Right hindlimb (tissue), 1 donor: ENCODE measurements at places on chromosomes 3 and 15.

- DNase-seq: no peak
These were observed 32.3 kb upstream of the MFSD1 start for GRCh38 chr3:158769549-158769948.

DNA sequence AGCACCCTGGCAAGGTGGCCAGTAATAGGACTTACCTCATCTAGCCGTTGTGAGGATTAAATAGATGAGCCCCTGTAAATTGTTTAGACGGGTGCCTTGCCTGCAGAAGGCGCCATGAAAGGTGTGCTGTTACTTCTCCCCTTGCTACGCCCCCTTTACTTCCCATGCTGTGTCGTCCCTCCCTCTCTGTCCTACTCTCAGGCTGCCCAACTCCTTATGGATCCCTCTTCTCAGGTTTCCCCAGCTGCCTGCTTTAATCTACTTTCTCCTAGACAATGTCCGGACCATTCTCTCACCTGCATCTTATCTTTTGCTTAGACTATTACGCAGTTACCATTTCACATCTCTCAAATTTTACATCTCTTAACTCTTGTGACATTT, 1.7 kb upstream of the FBXW12 start:
- no peak for DNase-seq

- DNase-seq: no peak
These were observed 1.1 kb upstream of the GYG1 start for GRCh38 chr3:148990236-148990635.

GRCh38 chr3:45105855-45106671, 40.1 kb downstream of the CDCP1 start:
- DNase-seq: no peak

DNA sequence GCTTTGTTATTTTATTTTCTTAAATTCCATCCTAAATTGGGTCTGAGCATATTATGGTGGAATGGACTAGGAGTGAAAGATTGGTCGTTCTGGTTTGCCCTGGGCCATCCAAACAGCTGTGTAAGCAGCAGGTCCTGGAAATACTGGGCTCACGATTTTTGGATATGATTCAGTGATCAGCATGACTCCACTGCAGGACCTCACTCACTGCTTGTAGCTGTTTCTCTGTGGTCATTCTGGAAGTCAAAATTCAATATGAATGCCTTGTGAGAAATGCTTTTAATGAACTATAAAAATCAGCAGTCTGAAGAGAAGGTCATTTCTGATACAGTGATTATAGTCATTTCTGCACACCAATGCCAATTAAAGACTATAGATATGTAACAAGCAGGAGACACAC, 185.0 kb downstream of the RBMS3 start:
- DNase-seq: no peak

- DNase-seq: no peak
These were observed 31.8 kb downstream of the PCOLCE2 start for GRCh38 chr3:142857056-142857455.

DNA sequence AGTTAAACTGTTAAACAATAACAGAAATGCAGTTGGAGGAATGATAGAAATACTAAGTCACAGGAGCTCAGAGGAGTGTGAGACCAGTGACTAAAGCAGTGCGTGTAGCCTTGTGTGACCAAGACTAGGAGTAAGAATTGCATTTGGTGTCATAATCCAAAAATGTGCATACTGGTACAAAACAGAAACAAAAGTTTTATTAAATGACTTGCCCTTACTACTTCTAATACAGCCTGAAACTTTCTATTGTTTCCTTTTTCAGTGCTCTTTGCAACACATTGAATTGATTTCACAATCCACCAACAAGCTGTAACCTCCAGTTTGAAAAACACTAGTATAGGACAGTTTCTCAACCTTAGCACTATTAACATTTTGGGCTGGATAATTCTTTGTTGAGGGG, 17.1 kb downstream of the SNX1 start:
- DNase-seq: no peak

- no peak for DNase-seq
These were observed 921 bp downstream of the MGLL start for GRCh38 chr3:127821394-127821793.

DNA sequence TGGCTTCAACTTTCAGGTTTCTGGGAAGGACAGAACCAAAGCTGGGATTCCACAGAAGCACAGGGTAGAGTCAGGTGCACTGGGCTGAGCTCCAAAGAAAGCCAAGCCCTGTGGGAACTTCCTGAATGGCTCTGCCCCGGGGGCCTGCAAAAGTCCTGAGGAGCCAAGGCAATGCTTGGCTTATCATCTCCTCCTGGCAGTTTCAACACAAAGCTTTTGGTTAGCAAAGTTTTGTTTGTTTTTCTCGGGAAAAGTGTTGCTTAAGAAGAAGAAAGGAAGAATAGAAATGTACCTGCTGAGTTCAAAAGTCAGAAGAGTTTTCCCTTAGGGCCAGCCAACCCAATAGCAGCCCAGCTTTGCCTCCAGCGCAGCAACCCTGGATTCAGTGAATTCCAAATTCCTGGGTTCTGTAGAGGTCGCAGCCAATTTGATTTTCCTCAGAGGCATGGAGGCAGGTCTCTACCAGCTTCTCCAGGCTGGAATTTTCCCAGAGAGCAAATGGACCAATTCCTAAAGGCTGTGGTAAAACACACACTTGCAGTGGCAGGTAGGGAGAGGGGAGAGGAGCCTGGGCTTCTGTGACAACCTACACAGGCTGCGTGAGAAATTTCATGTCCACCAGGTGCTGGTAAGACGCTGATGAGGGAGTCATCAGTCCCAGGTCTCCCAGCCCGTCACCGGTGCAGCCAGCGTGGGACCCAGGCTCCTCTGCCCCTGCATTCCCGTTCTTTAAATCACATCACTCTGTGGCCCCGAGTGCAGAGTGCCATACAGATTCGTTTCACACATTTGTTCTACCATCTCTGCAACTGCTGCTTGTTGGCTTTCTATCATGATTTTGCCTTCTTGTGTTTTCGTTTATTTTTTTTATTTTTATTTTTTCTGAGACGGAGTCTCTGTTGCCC, 54.3 kb upstream of the SNRPA1 start:
- DNase-seq: no peak

DNA sequence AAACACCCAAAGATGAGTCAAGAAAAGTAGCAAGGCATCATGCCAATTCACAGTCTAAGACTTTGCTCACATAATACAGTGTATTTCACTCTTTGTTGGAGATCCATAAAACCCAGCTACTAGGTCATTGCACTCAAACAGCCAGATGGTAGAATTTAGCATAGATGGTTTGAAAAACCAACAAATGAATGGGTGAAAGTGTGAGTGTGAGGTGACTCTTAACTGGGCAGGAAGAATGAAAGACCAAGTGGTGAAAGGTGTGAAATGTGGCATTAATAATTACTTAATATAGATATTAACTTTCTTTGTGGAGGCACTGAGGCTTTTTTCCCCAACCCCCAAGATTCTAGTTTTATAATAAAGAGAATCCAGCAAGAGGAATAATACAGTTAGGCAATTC, 159.5 kb downstream of the SQOR start:
- no peak for DNase-seq

GRCh38 chr3:66479532-66479947, 21.3 kb downstream of the LRIG1 start:
- DNase-seq: no peak

DNA sequence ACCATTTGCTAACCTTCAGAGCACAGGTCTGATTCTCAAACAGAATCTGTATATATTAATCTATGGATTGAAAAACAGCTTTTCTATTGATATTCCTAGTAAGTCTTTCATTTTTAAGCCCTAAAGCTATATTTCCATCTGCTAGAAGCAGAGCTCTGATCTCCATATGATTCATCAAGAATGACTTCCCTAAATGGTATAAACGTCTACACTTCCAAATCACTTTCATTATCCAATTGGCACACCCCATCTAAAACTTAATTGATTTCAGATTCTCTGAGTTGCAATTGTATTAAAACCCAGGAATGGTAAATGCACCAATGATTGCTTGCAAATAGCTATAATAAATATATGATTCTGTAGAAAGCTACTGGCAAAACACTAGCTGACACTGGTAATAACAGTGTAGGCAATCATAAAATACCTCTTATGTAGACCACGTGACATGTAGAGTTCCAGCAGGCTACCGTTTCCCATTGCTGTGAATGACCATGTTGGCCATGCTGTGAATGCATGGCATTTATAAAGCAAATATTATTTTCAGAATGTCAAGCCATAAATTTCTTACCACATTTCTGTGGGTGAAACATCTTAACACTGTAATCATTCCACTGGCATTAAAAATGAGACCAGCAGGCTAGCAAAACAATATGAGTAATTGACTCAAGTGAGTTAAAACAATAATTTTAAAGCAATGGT, 226.0 kb downstream of the ZMAT3 start:
- DNase-seq: no peak

DNA sequence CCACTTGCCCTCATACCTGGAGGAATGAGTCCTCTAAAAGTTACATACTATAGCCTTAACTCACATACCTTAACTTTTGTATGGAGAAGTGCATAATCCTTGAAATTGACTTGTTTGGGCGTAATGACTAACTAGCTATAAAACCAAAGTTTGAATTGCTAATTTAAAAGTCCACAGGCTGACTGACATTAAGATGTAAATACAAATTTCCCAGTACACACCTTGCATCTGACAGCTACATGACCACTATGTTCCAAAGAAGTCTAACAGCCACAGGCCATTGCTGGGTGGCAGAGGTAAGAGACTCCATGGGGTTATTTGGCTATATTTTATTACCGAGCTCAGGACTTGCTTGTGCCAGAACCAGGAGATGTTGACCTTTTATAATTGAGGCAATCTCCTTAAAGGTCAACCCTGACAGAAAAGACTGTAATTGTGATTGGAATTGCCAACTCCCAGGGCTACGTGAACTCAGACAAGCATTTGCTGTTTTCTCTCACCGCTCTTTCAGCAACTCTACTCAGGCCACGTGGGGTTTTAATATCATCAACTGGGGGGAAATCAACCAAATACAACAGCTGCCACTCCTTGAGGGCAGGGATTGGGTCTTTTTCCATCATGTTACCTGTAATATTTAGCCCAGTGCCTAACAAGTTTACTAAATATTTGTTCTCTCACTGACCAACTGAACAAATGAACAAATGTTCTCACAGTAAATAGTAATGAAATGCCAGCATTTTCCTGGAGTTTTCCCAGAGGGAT, 139.9 kb downstream of the SEMA6D start:
- no peak for DNase-seq

GRCh38 chr3:12935023-12935860, 93.9 kb upstream of the RPL32 start:
- DNase-seq: no peak

- no peak for DNase-seq
These were observed 91.9 kb downstream of the RORA start for GRCh38 chr15:61137105-61137792.

GRCh38 chr15:86432861-86433260, 353.2 kb downstream of the AGBL1 start:
- no peak for DNase-seq

GRCh38 chr3:25781145-25781757, 2.0 kb downstream of the NGLY1 start:
- DNase-seq: no peak

- DNase-seq: no peak
These were observed 49.6 kb downstream of the SHQ1 start for GRCh38 chr3:72798552-72799195.

DNA sequence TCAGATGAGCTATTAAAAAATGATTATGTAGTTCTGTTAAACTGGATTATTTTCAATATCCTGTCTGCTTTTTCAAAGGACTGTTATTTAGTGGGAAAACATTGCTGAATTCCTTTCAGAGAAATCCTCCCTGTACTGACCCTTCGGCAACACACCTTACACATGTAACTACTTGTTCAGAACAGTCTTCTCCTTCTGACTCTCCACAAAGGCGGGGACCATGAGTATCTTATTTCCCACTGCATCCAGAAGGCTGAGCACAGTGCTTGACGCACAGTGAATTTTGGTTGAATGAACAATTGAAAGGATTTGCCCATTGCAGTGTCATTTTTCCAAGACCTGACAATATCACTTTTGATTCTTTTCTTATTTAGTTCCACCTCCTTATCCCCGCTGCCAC, 23.1 kb upstream of the CFAP161 start:
- DNase-seq: no peak

- DNase-seq: no peak
These were observed 207.9 kb upstream of the GADL1 start for GRCh38 chr3:31102196-31102879.

DNA sequence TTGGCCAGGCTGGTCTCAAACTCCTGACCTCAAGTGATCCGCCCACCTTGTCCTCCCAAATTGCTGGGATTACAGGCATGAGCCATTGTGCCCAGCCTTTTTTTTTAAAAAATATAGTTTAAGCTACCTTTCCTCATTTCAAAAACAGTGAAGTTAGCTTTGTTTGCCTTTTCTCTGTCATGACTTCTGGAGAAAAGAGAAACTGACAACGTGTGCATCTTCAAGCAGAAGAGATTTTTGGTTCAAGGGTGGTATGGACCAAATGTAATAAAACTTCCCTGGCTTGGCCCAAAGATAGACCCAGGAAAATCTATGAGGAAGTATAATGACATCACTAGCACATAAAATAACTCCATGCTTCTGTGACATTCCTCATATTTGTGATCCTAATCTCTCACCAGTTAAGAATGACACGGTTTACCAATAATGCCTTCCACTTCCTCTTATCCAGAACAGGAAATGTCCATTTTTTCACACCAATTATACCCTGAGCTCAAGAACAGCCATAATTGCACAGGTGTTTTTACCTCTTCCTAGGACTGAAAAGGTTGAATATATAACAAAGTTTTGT, 781.2 kb upstream of the NR2F2 start:
- no peak for DNase-seq

- DNase-seq: no peak
These were observed 154.0 kb upstream of the BCL6 start for GRCh38 chr3:187899246-187899645.

DNA sequence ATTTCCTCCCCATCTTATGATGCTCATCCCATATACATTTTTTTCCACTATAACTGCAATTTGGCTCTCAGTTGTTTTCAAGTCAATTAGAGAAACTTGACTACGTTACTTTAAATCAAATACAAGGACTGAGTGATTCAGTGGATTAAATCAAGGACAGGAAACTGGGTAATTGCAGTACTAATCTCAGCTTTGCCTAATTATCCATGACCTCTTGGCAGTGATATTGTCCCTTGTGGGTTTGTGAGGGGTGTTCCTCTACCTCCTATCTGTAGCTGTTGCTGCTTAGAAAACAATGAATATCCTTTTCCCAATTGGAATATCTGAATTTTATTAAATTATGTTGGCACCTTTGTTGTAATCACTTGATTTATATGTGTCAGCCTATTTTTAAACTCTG, 79.4 kb downstream of the ZPLD1 start:
- DNase-seq: no peak

GRCh38 chr15:89751748-89752147, 699 bp upstream of the MESP1 start:
- DNase-seq: no peak

DNA sequence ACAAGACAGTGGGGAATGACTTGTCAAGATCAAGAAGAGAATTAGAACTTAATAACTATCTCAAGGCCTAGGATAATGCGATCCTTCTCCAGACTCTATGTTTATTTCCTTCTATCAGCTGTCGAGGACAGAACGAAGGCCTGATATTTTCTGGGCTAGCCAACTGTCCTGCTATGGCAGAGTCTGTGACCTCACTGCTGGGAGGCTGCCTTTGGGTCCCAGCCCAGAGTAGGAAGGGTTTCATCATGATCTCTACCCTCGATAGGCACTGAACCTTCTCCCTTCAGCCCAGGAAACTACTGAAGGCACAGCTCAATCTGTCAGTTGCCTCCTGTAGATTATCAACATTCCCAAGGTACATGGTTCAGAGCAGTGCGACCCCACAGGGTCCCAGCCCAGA, 237.2 kb downstream of the ATP8B4 start:
- DNase-seq: no peak
